Activated naive CD8-positive, alpha-beta T cell treated with anti-CD3 and anti-CD28 coated beads, Interleukin-2, amount 50 U/mL, for 16 hours (primary cell): ENCODE measurements at places on chromosomes 11 and 22.

DNA sequence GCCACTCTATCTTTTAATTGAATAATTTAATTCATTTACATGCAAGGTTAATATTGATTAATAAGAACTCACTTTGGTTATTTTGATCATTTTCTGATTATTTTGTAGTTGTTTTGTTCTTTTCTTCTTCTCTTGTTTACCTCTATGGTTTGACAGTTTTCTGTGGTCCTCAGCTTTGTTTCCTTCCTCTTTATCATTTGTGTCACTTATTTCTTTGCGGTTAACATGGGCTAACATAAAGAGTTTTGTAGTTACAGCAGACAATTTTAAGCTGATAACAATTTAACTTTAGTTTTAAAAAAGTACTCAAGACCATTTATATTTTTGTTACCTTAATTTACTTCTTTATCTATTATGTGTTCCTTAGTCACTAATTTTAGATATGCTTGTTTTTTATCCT, 1032.8 kb upstream of the RAG2 start:
- no peak for DNase-seq

GRCh38 chr11:110219006-110219785, 77.2 kb downstream of the RDX start:
- DNase-seq: no peak

GRCh38 chr22:37521236-37521739, 2.1 kb upstream of the CARD10 start:
- no peak for DNase-seq

DNA sequence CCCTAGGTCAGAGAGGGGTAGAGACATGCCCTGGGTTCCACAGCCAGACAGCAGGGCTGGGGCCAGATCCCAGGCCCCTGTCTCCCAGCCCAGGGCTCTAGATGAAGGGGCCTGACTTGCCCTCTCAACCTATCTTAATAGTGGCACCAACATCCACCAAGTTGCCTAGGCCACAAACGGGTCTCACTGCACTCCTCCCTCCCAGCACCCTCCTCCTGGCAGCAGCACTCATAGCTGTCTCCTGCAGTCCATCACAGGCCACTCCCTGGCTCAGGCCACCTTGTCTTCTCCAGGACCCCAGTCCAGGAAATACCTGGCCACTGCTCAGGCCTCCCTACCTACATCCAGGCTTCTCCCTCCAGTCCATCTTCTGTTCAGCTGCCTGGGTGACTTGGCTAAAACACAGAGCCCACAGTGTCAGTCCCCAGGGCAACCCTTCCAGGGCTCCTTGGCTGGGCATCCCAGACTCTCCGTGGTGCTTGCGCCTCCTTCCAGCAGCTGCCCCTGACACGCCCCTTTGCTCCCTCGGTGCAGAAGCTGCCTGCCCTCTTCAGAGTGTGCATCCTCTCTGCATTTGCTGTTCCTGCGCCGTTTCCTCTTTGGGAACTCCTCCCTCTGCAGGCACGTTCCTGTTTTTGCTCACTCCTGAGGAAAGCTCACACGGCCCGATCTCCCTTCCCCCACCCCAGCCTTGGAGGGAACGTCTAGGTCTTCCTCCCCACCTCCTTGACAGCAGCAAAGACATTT, 40.5 kb downstream of the LRRC32 start:
- no peak for DNase-seq

DNA sequence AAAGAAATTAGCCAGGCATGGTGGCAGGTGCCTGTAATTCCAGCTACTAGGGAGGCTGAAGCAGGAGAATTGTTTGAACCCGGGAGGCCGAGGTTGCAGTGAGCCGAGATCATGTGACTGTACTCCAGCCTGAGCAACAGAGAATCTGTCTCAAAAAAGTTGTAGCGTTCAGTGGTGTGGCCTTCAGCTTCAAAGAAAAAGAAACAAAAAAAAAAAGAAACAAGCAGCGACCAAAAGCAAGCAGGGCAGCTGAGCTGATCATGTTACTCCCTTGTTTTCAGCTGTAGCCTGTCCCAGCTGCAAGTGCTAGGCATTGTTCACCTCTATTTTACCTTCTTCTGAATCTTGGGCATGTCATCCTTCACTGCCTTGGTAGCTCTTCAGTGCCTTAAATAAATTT, 37.0 kb downstream of the SFI1 start:
- DNase-seq: no peak

- no peak for DNase-seq
Observed at GRCh38 chr11:28679795-28680468, 571.7 kb downstream of the METTL15 start.

DNA sequence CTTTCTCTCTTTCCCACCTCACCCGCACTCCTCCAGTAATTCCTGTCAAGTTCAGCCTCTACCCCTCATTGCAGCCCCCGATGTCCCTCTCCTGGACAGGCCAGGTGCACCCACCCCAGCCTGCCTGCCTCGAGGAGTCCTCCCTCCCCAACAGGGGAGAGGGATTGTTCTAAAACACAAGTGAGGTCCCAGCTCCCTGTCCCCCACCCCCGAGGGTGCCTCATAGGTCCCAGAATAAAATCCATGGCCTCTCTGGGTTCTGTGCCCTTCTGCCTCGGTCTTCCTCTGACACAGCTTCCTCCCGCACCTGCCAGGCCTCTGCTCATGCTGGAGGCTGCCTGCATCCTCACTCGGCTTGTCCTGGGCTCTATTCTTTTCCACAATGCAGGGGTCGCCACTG, 720.1 kb downstream of the BRD1 start:
- DNase-seq: no peak
